ENCODE measurements at places on chromosomes 12 and 14.

GRCh38 chr14:70045844-70046535 is 142.8 kb downstream of the SLC8A3 start:
- peak; percentile 63 for DNase-seq

GRCh38 chr12:114499338-114499737 is 93.4 kb upstream of the TBX5 start:
- no peak for DNase-seq

DNA sequence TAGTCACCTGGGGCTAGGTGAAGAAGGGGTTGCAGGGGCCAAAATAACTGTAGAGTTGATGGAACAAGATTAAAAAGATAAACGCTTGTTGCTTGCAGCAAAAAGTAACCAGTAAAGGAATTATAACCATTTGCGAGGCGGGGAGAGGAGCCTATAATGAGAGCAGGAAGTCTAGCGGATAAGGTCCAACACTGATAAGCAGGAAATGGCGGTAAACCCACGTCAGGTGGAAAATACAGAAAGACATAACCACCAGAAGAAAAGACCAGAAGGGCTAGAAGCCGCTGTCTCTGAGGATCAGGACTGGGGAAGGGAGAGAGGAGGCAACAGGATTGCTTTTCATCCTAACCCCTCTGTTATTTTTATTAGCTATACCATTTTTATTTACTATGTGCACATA is 303.3 kb downstream of the DPF3 start:
- DNase-seq: no peak

DNA sequence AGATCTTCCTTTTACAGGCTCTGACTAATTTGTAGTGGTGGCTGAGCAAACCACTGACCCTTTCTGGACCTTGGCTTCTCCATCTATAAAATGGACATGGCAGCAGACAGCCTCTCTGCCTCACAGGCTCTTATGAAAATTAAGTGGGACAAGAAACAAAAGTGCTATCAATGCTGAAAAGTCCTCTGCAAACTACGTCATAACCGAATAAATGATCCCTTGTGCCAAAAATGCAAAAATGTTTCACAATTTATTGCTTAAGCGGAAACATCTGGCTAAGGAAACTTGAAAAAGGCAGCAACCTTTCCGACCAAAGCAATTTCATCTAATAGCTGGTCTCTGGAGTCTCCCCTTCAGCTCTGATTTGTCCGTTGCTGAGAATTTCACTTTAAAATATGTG is 108.5 kb upstream of the PLXNC1 start:
- no peak for DNase-seq

GRCh38 chr12:41684997-41685396 is 459.7 kb downstream of the GXYLT1 start:
- DNase-seq: no peak

DNA sequence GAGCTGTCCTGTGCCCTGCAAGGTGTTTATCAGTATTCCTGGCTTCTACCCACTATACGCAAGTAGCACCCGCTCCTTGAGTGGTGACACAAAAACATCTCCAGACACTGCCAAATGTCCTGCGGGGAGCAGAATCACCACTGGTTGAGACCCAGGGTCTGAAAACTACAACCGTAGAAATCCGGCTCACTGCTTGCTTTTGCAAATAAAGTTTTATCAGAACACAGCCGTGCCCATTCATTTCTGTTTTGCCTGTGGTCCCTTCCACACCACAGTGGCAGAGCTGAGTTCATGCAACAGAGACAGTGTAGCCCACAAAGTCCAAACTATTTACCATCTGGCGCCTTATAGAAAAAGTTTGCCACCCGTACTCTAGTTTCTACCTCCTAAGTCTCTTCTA is 125.7 kb upstream of the DIO3 start:
- no peak for DNase-seq

GRCh38 chr12:23025372-23026016 is 400.5 kb downstream of the ETNK1 start:
- no peak for DNase-seq

GRCh38 chr14:36113341-36113740 is 63.2 kb downstream of the PTCSC3 start:
- DNase-seq: no peak

- no peak for DNase-seq
These were observed 111.8 kb downstream of the SLC25A47 start for GRCh38 chr14:100434911-100435438.

DNA sequence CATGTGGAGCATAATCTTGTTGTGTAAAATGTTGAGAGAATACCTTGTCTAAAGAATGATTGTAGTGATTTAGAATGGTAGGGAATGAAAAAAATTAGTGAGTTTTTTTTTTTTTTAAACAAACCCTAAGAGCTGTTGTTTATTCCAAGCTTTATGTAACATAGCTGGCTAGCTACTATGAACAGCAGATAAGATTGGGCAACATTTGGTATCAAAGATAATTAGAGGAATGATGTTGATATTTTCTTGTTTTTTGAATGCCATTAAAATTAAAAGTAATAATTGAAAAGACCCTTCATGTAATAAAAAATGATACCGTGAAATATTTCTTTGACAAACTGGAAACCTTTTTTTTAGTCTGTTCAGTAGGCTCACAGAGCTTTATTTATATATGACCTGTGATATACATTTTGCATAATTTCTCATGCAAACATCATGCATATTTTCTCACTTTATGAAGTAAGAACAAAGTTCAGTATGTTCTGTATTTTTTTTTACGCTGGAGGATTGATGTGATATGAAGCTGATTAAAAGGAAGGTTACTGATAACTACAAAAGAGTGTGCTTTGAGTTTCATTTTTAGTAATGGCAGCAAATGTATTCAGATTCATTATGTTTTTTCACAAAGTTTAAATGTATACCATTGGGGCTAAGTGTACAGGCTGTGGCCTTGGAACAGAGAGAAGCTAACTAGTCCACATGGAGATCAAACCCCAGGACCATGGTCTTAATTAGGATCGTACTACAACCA is 8.1 kb downstream of the CPSF6 start:
- no peak for DNase-seq

All from hepatic stellate cell (primary cell).